ENCODE measurements at places on chromosomes 16 and 17. TPM values are rescaled to one million over a fixed set of nuclear protein-coding genes. Genes with fewer than 3 reads are reported as not detected.

Gene SCO1
- 60.3 TPM for total RNA-seq

Gene AANAT
- 0.55 TPM for total RNA-seq

DNA sequence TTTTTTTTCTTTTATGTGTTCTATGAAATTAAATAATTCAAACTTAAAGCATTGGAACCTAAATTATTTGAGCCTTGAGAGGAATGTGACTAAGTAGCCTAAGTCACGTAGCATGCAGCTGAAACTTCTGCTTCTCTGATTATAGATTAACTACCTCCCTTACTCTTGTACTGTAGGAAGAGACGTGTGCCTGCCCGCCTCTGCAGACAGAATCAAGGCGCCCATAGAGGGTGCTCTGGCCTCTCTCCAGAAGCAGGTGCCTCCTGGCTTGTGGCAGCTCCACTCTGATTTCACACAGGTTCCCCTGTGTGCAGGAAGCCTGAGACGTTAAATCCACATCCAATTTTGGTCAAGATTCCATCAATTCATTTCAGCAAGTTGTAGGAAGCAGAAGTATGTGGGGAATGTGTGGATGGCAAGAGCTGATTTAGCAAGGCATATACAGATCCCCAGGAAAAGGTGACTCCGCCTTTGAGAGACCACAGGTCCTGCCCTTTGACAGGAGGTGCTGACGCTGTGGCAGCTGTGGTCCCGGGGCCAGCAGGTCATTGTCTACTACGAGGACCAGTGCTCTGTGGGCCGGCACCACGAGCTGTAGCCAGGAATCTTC, 1418.8 kb downstream of the CDH11 start:
- DNase-seq: peak; percentile 59
- H3K4me3 ChIP-seq: no peak overlapping the region

Gene NPW
- total RNA-seq: 7.1 TPM

GRCh38 chr17:57589151-57590034, 155.7 kb downstream of the CCDC182 start:
- H3K36me3 ChIP-seq: no peaks in the 10 kb centered on the region
- DNase-seq: no peak
- no peak overlapping the region for H3K27ac ChIP-seq

Gene CDH8
- 7.4 TPM for total RNA-seq

Gene CHST4
- total RNA-seq: 6.8 TPM

GRCh38 chr16:57316390-57317017, 32.0 kb upstream of the PLLP start:
- H3K27me3 ChIP-seq: no peaks in the 10 kb centered on the region
- no peak overlapping the region for H3K4me3 ChIP-seq
- no peaks in the 10 kb centered on the region for H3K36me3 ChIP-seq
- H3K4me1 ChIP-seq: peaks cover 4% of the 10 kb centered on the region

DNA sequence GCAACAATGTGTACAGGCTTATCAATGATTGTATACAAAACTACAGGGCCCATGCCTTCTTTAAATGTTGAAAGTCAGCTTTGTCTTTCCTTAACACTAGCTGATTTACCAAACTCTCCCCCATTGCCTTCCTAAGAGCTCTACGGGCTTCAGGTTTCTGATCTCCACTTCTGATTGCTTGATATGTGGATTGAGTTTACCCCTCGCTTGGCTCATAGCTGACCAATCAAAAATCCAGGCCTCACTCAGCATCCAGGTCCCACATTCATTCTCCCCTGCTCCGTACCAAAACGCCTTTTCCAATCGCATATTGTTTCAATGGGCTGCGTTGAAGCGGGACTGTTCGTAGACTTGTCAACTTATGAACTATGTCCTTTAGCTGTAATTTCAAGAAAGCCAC, 195.1 kb upstream of the TOX3 start:
- H3K27me3 ChIP-seq: no peaks in the 10 kb centered on the region
- no peaks in the 10 kb centered on the region for H3K36me3 ChIP-seq
- H3K27ac ChIP-seq: no peak overlapping the region
- no peak for DNase-seq
- H3K4me1 ChIP-seq: peaks cover 3% of the 10 kb centered on the region

DNA sequence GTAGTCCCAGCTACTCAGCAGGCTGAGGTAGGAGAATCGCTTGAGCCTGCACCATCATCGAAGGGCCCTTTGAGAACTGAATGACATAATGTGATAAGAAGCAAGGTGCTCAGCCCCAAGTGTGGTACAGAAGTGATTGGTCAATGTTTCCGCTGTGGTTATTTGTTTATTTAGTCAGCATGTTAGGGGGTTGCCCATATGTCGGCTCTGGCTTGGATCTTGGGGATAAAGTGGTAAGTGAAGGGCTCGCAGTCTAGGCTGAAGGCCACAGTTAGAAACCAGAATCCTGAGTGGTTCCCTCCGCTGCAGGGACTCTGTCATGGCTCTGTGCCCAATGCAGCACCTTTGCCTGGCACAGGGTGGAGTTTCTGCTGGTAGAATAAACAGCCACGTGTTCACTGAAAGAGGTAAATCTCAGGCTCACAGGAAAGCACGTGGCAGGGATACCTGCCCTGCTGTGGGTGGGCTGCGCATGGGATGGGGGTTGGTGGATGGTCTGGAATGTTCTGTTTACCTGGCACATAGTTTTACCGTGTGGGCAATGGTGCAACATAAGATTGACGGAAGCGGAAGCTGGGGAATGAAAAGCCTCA, 35.4 kb downstream of the SYT17 start:
- H3K36me3 ChIP-seq: no peaks in the 10 kb centered on the region
- H3K27me3 ChIP-seq: no peaks in the 10 kb centered on the region
- no peak overlapping the region for H3K27ac ChIP-seq
- H3K4me1 ChIP-seq: no peaks in the 10 kb centered on the region
- DNase-seq: no peak

DNA sequence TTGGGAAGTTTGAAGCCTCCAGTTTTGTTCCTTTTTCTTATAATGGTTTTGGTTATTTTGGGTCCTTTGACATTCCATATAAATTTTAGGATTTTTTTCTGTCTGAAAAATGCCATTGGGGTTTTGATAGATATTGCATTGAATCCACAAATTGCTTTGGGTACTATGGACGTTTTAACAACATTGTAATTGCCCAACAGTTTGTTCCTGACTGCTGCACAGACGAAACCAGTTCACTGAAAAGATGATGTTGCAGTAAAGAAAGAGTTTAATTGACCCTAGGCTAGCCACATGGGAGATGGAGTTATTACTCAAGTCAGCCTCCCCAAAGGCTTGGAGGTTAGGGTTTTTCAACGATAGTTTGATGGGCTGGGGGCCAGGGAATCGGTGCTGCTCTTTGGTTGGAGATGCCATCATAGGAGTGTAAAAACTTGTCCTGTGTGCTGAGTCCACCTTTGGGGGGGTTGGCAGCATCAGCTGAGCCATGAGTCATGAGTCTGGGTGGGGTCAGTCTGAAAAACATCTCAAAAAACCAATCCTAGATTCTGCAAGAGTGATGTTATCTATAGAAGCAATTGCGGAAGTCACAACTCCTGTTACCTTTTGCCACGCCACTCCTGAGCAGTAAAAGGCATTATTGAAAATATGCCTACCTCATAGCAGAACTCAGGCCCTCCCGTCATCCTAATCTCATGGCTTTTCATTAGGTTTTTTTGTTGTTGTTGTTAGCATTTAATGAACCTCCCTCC, 2.7 kb upstream of the PRSS41 start:
- H3K4me3 ChIP-seq: no peak overlapping the region
- H3K4me1 ChIP-seq: no peaks in the 10 kb centered on the region
- H3K27ac ChIP-seq: no peak overlapping the region
- no peaks in the 10 kb centered on the region for H3K36me3 ChIP-seq

- H3K4me3 ChIP-seq: peak within 1 kb of the TSS; percentile 83
- H3K27ac ChIP-seq: no peak within 1 kb of the TSS
- peak; percentile 91 for DNase-seq
- H3K4me1 ChIP-seq: no peaks in the 10 kb centered on the region
Observed at GRCh38 chr16:89686520-89687091, at the start of gene CDK10. Gene CDK10 (plus strand): TSS chr16:89686689. CDS start chr16:89686711, 22 bp downstream.

GRCh38 chr17:4165301-4166010, 22.5 kb downstream of the CYB5D2 start:
- H3K27ac ChIP-seq: no peak overlapping the region
- no peaks in the 10 kb centered on the region for H3K27me3 ChIP-seq
- no peak for DNase-seq
- H3K36me3 ChIP-seq: peaks cover 56% of the 10 kb centered on the region

DNA sequence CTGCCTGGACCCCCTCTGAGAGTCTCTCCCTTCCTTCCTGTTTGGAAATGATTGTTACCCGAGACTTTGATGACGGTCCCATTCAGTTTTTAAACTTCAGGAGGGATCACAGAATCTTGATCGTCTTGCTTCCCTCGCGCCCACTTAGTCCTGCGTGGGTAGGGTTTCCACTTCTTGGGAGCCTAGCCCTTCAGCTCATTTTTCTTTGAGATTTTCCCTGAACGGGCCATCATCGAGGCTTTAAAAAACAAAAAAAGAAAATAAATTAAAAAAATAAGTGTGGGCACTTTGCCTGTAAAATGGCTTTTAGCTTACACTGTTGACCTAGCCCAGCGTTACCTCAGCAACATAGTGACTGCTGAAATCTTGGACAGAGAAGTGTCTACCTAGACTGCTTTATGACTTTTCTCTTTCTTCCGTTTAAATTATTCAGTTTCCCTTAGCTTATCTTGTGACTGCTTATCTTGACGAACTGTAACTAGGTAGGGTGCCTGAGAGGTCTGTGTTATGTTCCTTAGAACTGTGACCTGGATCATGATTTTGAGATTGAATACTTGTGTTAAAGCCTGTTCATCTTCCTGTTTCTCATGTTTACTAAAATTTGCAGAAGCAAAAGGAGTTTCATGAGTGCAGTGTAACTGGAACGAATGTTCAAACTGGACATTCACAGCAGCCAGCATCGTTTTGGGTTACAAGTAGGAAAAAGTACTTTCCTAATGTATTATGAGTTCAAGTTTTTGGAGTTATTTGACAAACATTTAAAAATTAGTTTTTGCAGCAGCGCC, 874 bp downstream of the WWP2 start:
- no peaks in the 10 kb centered on the region for H3K4me1 ChIP-seq
- H3K4me3 ChIP-seq: peak overlapping the region; percentile 98
- H3K36me3 ChIP-seq: peaks cover 2% of the 10 kb centered on the region
- H3K27ac ChIP-seq: no peak overlapping the region

Gene SLC16A13
- total RNA-seq: 6.1 TPM

DNA sequence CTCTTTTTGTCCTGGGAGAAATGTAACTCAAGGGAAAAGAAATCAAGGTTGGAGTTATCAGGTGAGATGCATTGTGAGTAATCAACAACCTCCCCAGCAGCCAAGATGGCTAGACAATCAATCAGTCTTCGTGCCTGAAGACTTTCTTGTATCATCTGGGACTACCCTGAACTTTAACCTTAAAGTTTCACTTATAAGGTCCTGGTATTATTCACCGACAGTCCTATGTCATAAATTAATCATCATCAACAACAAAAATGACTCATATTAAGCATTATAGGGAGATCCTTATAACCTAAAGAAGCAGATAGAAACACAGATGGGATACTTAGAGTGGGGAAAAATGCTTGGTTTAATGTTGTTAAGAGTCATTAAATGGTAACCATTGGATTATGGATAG, 7.7 kb upstream of the TEKT3 start:
- no peaks in the 10 kb centered on the region for H3K27me3 ChIP-seq
- no peaks in the 10 kb centered on the region for H3K36me3 ChIP-seq
- H3K4me3 ChIP-seq: no peak overlapping the region
- 0 out of 2 replicates have a peak, but pooled peaks cover 1% of the 10 kb centered on the region for H3K4me1 ChIP-seq

DNA sequence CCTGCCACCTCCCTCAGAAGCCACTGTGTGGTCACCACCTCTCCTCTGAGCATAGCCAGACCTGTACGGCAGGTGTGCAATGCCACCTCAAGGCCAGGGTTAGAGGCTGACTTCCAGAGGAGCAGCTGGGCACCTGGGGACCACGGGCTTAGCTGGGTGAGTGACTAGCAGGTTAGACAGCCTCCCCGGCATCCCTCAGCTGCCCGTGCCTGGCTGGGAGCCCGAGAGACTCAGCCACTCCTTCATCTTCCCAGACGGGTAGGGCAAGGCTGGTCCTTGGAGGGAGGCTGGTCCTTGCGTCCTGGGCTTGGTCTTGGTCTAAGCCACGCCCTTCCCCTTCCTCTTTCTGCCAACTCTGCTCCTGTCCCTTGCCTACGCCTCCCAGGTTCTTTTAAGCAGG, 7.8 kb downstream of the CRHR1 start:
- H3K27me3 ChIP-seq: no peaks in the 10 kb centered on the region
- no peaks in the 10 kb centered on the region for H3K36me3 ChIP-seq
- H3K4me1 ChIP-seq: peaks cover 2% of the 10 kb centered on the region
- H3K4me3 ChIP-seq: no peak overlapping the region

GRCh38 chr17:83002118-83002805, 77.1 kb upstream of the METRNL start:
- no peak for DNase-seq
- no peak overlapping the region for H3K27ac ChIP-seq
- peaks cover 14% of the 10 kb centered on the region for H3K36me3 ChIP-seq
- no peak overlapping the region for H3K4me3 ChIP-seq
- no peaks in the 10 kb centered on the region for H3K27me3 ChIP-seq

DNA sequence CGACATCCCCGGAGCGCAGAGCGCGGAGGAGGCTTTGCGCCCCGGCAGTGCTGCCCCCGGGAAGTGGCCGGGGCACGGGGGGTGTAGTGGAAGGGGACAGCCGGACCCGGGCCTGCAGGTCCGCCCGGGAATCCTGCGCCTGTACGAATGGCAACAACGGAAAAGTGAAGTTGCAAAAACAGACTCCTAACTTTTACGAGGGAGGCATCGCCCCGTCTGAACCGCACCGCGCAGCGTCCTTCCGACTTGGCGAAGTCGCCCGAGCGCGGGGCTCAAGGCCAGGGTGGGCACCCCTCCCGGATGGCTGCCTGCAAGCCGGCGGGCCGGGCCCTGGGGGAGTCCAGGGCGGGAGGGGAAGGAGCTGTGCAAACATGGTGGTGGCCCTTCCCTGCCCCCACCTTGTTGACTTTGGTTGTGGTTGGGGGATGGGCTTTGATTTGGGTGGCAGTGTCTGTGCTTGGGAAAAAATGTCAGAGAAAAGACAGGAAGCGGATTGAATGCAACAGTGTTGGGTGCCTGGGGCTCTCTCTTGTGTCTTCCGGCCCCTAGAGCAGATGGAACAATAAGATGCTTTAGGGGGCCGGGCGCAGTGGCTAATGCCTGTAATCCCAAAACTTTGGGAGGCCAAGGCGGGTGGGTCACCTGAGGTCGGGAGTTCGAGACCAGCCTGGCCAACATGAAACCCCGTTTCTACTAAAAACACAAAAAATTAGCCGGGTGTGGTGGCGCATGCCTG, 675 bp downstream of the RNF213 start:
- peak overlapping the region; percentile 77 for H3K27ac ChIP-seq
- peaks cover 12% of the 10 kb centered on the region for H3K36me3 ChIP-seq
- peak; percentile 95 for DNase-seq
- H3K4me1 ChIP-seq: peaks cover 10% of the 10 kb centered on the region
- H3K27me3 ChIP-seq: no peaks in the 10 kb centered on the region
- H3K4me3 ChIP-seq: peak overlapping the region; percentile 88
